ENCODE measurements at places on chromosomes 5 and 9.

GRCh38 chr5:125401724-125402622, 655.5 kb upstream of the ZNF608 start:
- no peak for DNase-seq

DNA sequence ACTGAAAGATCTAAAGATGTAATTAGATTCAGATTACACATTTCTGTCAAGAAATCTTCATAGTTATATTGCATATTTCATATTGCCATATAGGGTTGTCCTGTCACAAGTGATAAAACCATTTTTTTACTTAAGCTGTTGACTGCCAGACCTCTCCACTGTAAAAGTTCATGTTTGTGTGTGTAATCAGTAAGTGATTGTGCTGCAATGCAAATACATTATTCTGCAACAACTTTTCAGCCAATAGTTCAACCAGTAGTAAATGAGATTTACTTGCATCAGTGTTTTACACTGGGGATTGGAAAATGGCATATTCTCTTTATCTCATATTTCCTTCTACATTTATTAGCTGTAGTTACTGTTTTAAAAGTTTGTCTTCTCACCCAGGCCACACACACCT, 603.9 kb upstream of the RORB start:
- DNase-seq: no peak

GRCh38 chr5:12623408-12623807, 719.2 kb upstream of the CTNND2 start:
- no peak for DNase-seq

DNA sequence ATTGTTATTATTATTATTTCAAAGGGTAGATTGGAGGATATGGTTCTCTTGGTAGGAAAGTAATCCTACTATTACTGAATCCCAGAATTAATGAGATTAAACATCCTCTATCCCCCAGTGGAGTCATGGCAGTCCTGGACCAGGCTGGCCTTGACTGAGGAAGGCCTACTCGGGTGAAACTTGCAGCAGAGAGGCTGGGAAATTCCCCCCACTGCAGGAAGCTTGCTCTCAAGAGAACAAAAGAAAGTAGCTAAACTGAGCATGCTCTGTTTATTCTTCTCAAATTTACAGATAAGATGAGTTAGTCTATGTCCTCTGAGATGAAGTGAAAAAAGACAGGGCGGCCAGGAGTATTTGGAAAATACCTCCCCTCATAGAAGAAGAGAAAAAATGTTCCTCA, 233.9 kb upstream of the RPS23 start:
- no peak for DNase-seq

DNA sequence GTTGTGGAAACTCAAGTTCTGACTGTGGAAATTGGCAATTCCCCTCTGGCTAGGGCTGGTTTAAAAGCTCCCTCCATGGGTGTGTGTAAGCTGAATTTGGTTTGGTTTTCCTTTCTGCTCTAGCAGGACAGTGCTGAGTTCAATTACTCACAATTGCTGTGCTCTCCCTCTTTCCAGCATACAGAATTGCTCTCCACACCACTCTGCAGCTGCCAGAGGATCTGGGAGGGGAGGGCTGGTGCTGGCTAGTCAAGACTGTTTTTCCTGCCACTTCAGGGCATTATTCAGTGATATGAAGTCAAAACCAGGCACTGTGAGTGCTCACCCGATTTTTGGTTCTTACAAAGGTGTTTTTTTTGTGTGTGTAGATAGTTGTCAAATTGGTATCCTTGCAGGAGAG, 336.9 kb upstream of the SLC24A2 start:
- DNase-seq: no peak

DNA sequence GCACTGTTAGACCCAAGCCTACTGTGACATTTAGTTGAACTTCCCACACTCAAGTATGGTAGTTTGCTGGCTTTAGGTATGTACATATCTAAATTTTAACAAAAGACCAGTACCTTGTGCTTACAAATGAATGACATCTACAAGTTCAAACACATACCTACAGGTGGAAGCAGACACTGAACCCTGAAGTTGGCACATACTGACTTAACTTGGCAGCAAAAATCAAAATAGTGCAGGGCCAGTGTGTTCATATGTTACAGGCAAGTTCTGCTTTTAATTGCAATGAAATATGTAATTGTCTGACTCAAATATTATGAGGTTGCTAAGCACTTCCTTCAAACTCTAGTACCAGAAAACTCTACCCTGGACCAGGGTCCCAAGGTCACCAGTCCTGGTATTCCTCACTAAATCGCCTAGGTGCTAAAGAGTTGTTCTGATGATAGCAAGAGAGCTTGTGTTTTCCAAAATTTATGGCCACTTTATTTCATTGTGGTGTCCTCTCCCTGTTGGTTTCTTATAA, 77.4 kb downstream of the MEGF10 start:
- no peak for DNase-seq

- DNase-seq: no peak
Measured at GRCh38 chr5:142275496-142275895, 49.3 kb downstream of the SPRY4 start.

DNA sequence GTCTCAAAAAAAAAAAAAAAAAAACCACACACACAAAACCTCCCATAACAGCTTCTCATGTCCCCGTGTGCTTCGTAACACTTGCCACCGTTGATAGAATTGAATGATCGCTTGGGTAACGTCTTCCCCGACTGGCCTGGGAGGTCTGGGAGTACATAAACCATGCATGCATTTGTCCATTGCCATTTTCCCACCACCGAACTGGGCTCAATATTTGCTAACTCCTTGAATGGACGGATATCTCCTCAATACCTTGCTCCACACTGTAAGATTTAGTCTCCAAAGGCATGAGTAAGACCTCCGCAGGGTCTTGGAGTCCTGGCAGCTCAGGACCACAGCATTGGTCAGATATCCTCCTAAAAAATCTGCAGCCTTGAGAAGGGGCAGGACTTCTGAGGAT, 3.2 kb upstream of the P4HA2 start:
- no peak for DNase-seq

- no peak for DNase-seq
Measured at GRCh38 chr5:61575103-61575502, 243.0 kb downstream of the ZSWIM6 start.

DNA sequence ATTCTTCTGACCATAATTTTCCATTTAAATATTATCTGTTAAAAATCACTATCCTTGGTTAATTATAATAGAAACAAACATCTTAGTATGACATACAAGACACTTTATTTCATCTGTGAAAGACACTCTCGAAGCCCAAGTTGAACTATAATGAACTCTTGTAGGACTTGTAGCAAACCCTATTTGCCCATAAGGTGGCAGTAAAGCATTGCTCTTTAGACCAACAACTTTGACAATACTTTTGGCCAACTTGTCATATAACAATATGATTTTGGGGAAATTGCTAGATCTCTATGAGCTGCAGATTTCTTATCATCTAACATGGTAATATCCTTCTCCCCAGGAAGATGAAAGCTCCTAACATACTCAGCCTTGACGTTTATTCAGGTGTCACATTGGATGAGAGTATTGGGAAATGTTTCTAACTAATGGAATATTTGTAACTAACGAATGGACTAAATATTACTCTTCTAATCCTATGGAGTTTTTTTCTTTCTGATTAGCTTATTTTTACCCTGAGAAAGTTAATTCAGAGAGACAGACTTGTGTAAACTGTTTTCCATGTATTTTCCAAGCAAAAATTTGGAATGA, 11.0 kb downstream of the SPINK14 start:
- DNase-seq: no peak

GRCh38 chr5:132426525-132427138, 57.1 kb downstream of the SLC22A5 start:
- no peak for DNase-seq

- DNase-seq: no peak
Measured at GRCh38 chr5:35073160-35073559, 25.4 kb upstream of the AGXT2 start.

GRCh38 chr9:111034898-111035539, 3.3 kb downstream of the LPAR1 start:
- DNase-seq: no peak

- DNase-seq: no peak
Measured at GRCh38 chr9:94639061-94639998, at the start of gene FBP1. TSS of gene FBP1 (minus strand) at chr9:94639518. CDS start at chr9:94639310, 208 bp downstream.

DNA sequence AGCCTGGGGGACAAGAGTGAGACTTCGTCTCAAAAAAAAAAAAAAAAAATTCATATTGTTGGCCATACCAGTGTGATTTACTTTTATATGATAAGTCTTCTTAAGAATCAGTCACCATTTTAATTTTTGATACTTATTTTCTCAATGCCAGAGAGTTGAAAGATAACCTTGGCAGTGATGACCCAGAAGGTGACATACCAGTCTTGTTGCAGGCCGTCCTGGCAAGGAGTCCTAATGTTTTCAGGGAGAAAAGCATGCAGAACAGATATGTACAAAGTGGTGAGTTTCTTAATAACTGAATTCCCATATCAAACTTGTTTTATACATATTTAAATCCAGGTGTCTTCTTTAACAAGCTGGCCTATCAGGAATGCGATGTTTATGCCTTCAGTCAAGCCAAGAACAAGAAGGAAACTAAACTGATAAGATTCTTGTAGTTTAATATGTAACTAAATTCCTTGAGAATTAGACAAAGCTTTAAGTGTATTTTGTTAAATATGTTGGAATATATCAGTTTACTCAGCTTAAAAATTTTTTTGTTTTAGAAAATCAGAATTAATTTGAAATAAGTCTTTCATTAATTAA, 81.5 kb downstream of the NIPBL start:
- DNase-seq: no peak

All from caudate nucleus (tissue), 63 donors.